ENCODE measurements at places on chromosomes 7 and 10. TPM values are rescaled to one million over a fixed set of nuclear protein-coding genes. Genes with fewer than 3 reads are reported as not detected.

Gene TMEM213
- not detected for polyA plus RNA-seq

Gene NUP42
- polyA plus RNA-seq: 11.9 TPM

DNA sequence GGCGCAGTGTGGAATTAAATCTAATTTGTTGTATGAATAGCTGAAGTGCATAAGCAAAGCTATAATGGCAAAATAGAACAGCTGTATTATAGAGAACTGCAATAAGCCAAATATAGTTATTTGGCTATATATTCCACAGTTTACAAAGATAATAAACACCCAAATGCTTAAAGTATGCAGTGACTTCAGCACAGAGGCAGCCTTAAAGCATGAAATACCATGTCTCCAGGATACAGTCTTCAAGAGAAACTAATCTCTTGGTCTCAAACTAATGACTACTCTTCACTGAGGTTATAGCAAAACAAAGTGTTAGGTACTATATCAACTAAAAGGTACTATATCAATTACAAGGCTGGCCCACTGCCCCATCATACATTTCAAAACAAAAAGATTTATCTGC lies 48.0 kb downstream of the NT5C2 start:
- no peaks in the 10 kb centered on the region for H3K36me3 ChIP-seq
- DNase-seq: no peak
- H3K27me3 ChIP-seq: no peaks in the 10 kb centered on the region
- H3K27ac ChIP-seq: peak overlapping the region; percentile 16
- H3K4me1 ChIP-seq: peaks cover 10% of the 10 kb centered on the region

Gene CWF19L1
- polyA plus RNA-seq: 5.9 TPM

DNA sequence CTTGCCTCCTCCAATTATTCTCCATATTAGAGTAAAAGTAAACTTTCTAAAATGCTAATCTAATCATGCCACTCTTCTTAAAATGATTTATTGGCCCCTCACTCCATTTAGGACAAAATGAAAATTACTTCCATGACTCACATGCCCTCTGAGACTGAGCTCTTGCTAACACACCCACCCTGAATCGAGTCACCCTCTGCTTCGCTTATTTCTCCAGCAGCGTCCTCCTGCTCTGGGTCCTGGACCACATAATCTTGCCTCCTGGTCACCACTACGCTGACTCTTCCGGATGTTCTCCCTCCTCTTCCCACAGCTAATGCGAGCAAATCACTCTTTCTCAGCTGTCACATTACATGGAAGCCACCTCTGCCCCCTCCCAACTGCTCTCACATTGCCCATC lies 384.0 kb upstream of the FZD8 start:
- no peak for DNase-seq
- no peak overlapping the region for H3K4me3 ChIP-seq
- no peaks in the 10 kb centered on the region for H3K36me3 ChIP-seq
- H3K4me1 ChIP-seq: no peaks in the 10 kb centered on the region
- H3K27me3 ChIP-seq: no peaks in the 10 kb centered on the region

Gene OPN4
- polyA plus RNA-seq: not detected

DNA sequence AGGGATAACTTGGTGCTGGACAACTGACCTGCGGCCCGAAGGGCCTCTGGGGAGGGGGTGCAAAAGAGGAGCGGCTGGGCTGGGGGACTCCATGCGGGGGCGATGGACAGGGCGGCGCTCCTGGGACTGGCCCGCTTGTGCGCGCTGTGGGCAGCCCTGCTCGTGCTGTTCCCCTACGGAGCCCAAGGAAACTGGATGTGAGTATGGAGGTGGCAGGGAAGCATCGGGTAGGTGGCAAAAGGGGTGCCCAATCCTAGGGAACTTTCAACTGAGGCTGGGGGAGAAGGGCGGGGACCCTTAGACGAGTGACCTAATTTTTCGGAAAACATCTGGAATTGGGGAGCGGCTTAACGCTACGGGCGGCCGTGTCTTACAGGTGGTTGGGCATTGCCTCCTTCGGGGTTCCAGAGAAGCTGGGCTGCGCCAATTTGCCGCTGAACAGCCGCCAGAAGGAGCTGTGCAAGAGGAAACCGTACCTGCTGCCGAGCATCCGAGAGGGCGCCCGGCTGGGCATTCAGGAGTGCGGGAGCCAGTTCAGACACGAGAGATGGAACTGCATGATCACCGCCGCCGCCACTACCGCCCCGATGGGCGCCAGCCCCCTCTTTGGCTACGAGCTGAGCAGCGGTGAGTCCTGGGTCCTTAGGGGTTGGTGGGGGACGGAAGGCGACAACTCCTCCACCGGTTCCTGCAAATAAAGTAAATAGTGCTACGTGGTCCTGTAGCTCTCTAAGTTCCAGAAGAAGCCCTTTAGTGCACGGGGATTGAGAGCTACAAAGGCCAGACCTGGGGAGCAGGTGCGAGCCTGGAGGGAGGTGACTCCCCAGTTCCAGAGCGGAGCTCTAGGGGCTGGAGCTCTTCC lies 622 bp downstream of the WNT16 start:
- peaks cover 13% of the 10 kb centered on the region for H3K4me1 ChIP-seq
- H3K4me3 ChIP-seq: peak overlapping the region; percentile 46
- DNase-seq: no peak
- H3K27me3 ChIP-seq: peaks cover 2% of the 10 kb centered on the region
- no peaks in the 10 kb centered on the region for H3K36me3 ChIP-seq
